ENCODE measurements at places on chromosomes 16 and 17.

DNA sequence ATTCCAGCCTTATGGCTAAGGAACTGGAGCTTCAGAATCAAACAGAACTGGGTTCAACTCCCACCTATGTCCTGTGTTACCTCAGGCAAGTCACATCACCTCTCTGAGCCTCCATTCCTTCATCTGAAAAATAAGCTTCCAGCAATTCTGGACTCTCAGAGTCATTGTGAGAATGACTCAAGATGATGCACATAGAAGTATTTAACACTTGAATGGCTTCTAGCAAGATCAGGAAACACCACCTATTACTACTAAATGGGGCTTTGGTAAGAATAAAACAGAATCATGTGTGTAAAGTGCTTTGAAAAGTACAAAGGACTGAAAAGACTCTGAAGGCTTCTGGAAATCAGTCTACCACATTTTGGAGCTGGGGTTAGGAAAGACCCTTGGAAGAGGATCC, 30.8 kb upstream of the CALB2 start:
- no peak for DNase-seq

DNA sequence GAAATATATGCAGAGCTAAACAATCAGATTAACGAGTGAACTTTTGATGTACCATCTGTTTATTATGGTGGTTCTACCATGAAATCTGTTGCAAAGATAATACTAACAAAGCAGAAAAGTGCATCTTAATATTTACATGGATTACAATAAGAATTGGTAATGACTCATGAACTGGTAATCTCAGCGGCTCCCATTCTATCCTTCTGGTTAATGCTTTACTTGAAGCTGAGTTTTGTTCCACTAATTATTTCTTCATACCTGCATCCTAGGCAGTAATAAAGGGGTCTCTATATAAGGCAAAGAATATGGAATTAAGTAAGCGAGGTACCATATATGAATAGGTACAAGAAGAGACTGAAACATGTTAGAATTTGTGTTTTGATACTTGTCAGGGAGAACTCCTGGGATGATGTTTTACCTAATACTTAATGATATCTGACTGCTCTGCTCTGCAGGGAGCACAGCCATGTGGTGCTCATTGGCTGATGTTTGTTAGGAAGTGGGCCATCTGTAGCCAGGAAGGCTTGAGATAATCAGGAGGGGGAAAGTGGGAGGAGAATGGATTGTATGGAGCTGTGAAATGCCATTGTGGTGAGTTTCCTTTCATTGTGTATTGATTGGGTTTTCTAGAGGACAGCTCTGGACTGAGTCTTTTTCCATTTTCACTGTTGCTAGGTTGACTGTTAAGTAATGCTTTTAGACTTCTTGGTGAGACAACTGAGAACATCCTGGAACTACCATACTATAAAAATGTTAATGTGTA, 52.6 kb downstream of the MAP2K6 start:
- no peak for DNase-seq

GRCh38 chr17:5118219-5118618, 2.4 kb downstream of the USP6 start:
- DNase-seq, result no peak

DNA sequence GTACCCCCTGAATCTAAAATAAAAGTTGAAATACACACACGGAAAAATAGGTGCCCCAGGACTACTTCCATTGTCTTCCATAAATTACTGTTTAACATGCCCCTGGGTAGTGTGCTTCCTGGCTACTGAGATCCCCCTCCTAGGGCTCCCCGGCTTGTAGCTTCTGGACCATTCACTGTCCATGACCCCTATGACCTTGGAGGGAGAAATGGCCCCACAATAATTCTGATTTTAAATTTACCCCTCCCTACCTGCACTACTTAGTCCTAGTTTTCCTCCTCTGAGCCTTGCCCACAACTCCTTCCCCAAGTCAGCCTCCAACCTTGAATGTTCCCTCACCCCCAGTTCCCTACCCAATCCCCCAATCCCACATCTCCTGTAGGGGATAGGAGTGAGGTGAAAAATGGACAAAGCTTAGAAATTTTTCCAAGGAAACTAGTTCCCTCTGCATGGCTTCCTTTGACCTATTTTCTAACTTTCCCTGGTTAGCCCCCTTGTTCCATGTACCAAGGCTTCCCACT, 9.5 kb upstream of the MSL1 start:
- no peak for DNase-seq

GRCh38 chr16:84999857-85000480, 11.4 kb downstream of the ZDHHC7 start:
- DNase-seq, result no peak

DNA sequence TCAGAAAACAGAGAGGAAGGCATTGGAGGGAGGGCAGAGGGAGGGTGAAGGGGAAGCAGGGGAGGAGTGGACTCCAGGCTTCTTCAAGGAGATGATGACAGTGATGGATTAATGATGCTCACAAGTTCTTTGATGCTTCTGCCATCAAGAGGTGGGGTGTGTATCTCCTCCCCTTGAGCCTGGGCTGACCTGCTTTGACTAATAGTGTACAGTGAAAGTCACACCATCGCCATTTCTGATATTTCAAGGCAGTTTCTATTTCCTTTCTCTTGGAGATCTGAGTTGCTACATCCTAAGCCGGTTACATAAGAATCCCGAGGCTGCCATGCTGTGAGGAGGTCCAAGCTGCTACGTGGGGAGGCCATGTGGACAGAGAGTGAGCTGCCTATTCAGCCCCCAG, 312.5 kb downstream of the MAF start:
- no peak for DNase-seq

DNA sequence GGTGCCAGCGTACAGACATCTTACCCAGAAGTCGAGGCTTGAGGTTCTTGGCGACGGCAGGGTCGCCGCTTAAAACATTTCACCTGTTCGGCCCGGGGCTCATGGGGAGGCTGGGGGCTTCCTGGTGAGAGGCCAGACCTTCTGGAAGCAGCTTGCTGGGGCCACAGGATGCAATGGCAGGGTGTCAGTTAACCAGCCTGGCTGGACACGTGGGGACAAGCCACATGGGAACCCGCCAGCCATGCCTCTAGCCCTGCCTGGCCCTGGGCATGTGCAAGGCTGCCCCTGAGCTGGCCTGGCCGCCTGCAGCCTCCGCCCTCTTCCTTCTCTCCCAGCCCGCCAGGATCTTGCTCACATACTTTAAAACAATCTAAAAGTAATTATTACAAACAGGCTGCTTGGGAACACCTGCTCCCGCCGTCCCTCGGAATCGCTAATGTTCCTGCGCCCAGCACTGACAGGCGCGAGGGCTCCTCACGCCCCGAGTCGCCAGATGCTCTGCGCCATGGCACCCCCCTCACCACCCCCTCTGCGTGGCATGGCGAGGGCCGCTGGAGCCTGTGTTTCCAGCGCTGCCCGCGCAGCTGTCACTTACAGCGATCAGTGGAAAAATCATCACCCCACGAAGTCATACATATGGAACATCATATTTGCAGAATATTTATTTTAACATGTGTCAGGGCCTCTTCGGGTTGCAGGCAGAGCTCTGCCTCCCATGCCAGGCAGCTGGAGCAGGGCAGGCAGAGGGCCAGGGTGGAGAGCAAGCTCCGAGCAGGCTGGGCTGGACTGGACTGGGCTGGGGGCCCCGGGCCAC, 188.7 kb upstream of the GSE1 start:
- DNase-seq, result no peak

- DNase-seq, result no peak
Observed at GRCh38 chr16:73280388-73280787, 232.5 kb upstream of the ZFHX3 start.

- no peak for DNase-seq
Observed at GRCh38 chr16:57732037-57732436, 3.5 kb upstream of the KATNB1 start.

GRCh38 chr17:28547096-28547622, 5.3 kb downstream of the UNC119 start:
- no peak for DNase-seq

DNA sequence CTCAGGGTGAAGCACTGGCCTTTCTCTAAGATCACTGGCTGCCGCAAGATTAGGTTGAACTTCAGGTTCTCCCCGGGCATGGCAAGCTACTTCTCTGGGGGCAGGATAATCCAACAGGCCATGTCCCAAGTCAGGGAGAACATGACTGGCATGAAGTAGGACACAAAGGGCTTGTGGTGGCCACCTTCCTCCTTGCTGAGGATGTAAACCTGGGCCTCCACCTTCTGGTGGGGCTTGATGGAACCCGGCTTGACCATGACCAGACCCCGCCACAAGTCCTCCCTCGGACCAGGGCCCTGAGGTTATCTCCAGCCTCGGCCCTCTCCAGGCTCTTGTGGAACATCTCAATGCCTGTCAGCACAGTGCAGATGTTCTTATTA, 211.1 kb upstream of the WSB1 start:
- no peak for DNase-seq

DNA sequence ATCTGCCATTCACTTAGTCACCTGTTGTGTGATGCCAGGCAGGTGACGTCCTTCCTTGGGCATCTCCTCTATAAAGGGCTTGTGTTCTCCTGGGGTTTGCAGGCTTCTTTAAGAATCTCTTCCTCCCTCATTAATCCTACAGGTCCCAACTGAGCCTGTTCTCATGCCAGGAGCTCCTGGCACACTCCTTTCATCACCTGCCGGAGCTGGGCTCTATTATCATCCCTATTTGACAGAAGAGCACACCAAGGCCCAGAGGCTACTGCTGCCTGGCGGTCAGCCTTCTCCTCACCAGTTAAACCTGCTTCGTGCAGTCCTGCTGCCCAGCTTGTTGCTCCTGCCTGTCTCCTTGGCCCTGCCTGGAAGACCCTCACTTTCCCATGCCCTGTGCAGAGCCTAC, 51.2 kb downstream of the RAI1 start:
- no peak for DNase-seq

DNA sequence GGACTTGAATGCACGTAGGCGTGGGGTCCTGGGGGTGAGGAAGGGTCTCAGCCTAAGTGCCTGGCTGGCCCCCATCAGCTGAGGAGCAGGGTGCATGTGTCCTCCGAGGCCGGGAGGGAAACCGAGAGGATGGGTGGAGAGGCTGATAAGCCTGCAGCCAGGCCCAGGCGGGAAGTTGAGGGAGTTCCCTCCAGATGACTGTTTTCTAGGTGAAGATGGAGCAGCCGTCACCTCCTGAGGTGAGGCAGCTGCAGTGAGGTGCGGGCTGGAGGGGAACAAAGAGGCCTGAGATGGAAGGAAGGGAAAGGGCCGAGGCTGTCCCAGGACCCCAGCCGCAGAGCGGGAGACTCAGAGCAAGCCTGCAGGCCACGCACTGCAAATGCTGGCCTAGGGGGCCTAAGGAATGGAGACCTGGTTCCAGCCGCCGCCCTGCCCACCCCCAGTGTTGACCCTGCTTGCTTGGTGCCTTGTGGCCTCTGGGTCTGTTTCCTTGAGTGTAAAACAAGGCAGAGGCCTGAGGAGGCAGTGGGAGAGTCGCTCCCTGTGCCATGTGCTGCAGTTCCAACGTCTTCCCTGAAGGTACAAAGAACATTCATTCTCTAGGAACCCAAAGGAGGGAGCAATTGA, 3.0 kb downstream of the PECAM1 start:
- no peak for DNase-seq
